Calu3 (cell line): ENCODE measurements at places on chromosomes 7 and 10. TPM values are rescaled to one million over a fixed set of nuclear protein-coding genes. Genes with fewer than 3 reads are reported as not detected.

The GLI3 gene
- not detected in 2 replicates for total RNA-seq

The STOX1 gene
- 2.7 TPM in 2 replicates for total RNA-seq

DNA sequence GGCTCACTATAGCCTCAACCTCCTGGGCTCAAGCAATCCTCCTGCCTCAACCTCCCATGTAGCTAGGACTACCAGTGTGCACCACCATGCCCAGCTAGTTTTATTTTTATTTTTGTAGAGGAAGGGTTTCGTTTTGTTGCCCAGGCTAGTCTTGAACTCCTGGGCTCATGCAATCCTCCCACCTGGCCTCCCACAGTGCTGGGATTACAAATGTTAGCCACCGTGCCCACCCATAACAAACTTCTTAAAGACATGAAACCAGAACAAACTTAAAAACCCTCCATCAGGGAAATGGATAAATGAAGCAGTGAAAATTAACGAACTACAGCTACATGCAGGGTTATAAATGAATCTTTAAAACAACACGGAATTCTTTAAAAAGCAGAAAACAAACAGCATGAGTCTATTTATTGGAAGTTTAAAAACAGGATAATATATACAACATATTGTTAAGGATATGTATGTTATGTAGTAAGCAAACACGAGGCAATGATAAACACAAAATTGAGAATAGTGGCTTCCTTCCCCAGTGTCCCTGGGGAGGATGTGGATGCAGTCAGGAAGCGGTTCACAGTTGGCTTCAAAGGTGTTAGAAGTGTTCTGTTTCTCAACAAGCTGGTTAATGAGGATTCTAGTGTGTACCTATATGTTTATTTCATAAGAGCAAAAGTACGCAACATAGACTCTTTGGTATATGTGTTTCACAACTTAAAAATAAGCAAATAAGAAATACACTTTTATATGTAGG, 128.2 kb upstream of the IMMP2L start:
- H3K27me3 ChIP-seq = no peaks in the 10 kb centered on the region
- H3K27ac ChIP-seq = no peak overlapping the region
- no peaks in the 10 kb centered on the region for H3K4me1 ChIP-seq

GRCh38 chr10:118032564-118032963, 14.2 kb downstream of the RAB11FIP2 start:
- no peak for DNase-seq
- no peak overlapping the region for H3K27ac ChIP-seq
- no peaks in the 10 kb centered on the region for H3K27me3 ChIP-seq
- H3K36me3 ChIP-seq = no peaks in the 10 kb centered on the region
